ENCODE measurements at places on chromosomes 5 and 9.

GRCh38 chr5:24539613-24540012 lies 105.2 kb downstream of the CDH10 start:
- no peak for DNase-seq

- DNase-seq, result no peak
Observed at GRCh38 chr9:124290053-124290591, 32.4 kb downstream of the NEK6 start.

GRCh38 chr5:134143431-134143830 lies 28.9 kb downstream of the TCF7 start:
- no peak for DNase-seq

- no peak for DNase-seq
Observed at GRCh38 chr5:39800042-39800601, 375.3 kb upstream of the DAB2 start.

GRCh38 chr5:1555808-1556731 lies 32.3 kb upstream of the LPCAT1 start:
- no peak for DNase-seq

DNA sequence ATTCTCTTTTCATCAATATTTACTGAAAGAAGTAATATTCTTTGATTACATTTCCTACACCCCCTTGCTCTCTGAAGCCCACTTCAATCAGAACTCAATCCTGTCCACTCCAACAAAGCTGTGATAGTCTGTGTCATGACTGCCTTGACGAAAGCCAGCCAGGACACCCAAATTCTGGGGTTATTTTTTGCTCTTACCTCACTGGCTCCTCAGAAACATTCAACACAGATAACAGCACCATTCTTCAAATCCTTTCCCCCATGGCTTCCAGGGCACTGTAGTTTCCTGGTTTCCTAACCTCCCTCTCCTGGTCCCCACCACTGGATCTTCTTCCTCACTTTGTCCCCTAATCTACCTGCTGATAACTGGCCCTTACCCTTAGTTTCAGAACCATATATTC lies 106.1 kb upstream of the FER start:
- no peak for DNase-seq

- DNase-seq, result no peak
Observed at GRCh38 chr9:87112656-87113055, 165.3 kb upstream of the GAS1 start.

DNA sequence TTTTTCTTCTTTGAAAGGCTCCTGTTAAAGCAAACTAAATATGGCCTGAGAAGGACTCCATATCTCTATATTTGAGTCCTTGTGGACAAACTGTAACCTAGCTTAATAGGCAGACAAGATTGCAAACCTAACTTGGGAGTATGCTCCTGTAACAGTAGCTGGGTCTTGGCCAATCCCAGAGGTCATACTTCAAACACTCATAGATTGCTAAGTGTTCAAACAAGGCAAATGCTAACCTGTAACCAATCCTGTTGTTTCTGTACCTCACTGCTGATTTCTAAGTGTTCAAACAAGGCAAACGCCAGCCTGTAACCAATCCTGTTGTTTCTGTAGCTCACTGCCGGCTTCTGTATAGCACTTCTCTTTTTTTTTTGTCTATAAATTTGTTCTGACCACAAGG lies 50.6 kb upstream of the CLK4 start:
- no peak for DNase-seq

DNA sequence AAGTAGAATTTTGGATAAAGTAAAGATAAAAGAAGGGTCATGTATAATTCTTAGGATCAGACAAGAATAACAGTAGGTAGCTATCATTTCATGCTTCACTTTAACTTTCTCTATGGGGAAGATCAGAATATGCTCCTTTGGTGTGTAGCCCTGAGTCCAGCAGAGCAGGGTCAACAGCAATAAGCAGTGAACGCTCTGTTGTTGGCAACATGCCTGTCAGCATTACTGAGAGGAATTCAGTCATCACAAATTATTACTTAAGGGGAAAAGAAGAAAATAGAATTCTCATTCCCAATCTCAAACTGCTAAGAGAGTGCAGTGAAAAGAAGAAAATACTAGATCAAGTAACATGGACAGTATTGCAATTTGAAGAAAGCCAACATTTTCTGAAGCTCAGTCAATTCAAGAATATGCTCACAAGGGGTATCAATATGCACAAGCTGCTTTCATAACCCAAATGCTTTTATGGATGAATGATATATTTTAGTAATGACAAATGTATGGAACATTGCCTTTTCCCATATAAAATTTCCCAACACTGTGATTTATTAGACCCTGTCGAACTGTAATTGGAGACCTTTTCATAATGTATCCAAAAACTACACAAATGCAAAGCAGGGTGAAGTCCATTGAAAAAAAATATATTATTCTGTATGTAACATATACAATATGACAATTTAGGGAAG lies 1359.4 kb downstream of the EFNA5 start:
- no peak for DNase-seq

DNA sequence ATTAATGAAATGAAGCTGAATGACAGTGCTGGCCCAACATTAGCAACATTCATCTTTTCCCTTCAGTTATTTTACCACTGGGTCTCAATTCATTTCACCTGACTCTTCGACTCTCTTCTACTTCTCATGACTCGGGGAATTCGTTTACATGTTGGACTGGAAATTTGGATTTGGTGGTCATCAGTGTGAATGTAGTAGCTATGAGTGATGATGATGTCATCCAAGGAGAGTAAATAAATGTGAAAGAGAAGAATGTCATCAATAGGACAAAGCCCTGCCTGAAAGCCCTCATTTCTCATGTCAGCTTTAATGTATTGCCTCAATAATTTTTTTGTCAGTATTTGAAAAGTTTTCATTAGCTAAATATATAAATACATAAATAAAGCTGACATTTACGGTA lies 21.9 kb upstream of the CFAP95 start:
- no peak for DNase-seq

DNA sequence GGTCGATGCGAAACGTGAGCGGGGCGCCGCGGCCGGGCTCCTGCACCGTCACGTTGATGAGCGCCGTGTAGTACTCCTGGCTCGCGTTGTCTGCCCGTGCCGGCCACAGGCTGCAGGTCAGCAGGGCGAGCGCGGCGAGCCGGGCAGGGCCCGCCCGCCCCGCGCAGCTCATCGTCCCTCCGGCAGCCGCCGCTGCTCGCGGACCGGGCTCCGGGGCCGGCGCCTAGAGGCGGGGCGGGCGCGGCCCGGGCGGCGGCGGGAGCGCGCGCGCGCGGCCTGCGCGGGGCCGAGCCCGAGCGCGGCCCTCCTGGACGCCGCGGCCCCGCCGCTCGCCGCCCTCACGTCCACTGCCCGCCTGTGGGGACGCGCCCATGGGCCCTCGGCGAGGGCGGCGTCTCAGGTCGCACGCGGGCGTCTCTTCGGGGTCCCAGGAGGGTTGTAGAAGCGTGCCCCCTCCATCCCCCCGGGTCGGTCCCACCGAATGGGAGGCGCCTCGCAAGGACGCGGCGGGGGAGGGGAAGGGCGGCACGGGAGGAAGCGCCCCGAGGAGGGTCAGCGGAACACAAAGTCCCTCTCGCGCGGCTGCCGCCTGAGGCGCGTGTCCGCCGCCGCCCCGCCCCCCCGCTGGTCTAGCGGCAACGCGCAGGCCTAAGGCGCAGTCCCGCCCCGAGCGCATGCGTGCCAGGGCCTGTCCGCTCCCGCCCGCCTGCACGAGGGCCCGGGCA lies at the start of gene RNF130:
RNF130 (minus strand) TSS at position 229 of the 725 bp plus-strand sequence; CDS start at position 172, 57 bp downstream.
- peak; percentile 78 for DNase-seq

- DNase-seq, result no peak
Observed at GRCh38 chr9:101191723-101192122, 163.2 kb downstream of the PLPPR1 start.

GRCh38 chr9:38233343-38233742 lies 159.2 kb upstream of the ALDH1B1 start:
- no peak for DNase-seq

DNA sequence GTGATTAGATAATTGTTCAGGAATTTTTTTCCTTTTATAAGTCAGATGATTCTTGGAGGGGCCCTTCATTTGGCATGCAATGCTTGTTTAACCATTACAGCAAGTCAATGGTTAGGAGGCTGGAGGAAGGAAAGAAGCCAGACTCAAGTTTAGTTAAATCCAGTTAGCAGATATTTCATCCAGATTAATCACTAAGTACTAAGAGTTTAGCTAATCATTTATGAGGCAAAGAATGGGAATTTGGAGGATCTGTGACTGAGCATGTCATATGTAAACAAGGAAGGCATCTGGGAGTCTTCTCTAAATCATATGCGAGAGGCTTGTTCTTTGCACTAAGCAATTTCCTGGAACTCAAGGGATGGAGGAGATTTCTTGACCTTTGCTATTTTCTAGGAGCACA lies 145.3 kb upstream of the SGCD start:
- no peak for DNase-seq

GRCh38 chr5:155587458-155587857 lies 573.9 kb downstream of the KIF4B start:
- no peak for DNase-seq

GRCh38 chr5:176529741-176530141 lies 7.5 kb downstream of the RNF44 start:
- DNase-seq, result no peak

Data from NCI-H1092 (cell line).